Neural crest cell (in vitro differentiated cells): ENCODE measurements at places on chromosomes 1 and 21. TPM values are rescaled to one million over a fixed set of nuclear protein-coding genes. Genes with fewer than 3 reads are reported as not detected.

GRCh38 chr21:38596264-38597042 is 98.2 kb upstream of the ERG start:
- DNase-seq, result no peak
- peaks cover 4% of the 10 kb centered on the region for H3K27me3 ChIP-seq
- H3K27ac ChIP-seq, result no peak overlapping the region
- no peak overlapping the region for H3K4me3 ChIP-seq
- H3K36me3 ChIP-seq, result no peaks in the 10 kb centered on the region

Gene ARHGEF10L
- 20.4 and 22.2 TPM in 2 replicates for total RNA-seq

GRCh38 chr1:228279011-228279721 is 71.3 kb downstream of the OBSCN start:
- no peaks in the 10 kb centered on the region for H3K36me3 ChIP-seq
- no peaks in the 10 kb centered on the region for H3K27me3 ChIP-seq

GRCh38 chr21:31837618-31838390 is 35.0 kb upstream of the HUNK start:
- no peak overlapping the region for H3K27ac ChIP-seq
- DNase-seq, result no peak
- H3K4me3 ChIP-seq, result no peak overlapping the region
- H3K27me3 ChIP-seq, result no peaks in the 10 kb centered on the region
- H3K36me3 ChIP-seq, result no peaks in the 10 kb centered on the region

Gene GPR52
- 0.27 and 0.75 TPM in 2 replicates for total RNA-seq
